ENCODE measurements at places on chromosomes 4 and X.
A peak's percentile ranks its signal among the peaks of the same experiment; 100 is the strongest.

GRCh38 chrX:23633834-23634580 lies 33.3 kb upstream of the PRDX4 start:
- no peak for DNase-seq

DNA sequence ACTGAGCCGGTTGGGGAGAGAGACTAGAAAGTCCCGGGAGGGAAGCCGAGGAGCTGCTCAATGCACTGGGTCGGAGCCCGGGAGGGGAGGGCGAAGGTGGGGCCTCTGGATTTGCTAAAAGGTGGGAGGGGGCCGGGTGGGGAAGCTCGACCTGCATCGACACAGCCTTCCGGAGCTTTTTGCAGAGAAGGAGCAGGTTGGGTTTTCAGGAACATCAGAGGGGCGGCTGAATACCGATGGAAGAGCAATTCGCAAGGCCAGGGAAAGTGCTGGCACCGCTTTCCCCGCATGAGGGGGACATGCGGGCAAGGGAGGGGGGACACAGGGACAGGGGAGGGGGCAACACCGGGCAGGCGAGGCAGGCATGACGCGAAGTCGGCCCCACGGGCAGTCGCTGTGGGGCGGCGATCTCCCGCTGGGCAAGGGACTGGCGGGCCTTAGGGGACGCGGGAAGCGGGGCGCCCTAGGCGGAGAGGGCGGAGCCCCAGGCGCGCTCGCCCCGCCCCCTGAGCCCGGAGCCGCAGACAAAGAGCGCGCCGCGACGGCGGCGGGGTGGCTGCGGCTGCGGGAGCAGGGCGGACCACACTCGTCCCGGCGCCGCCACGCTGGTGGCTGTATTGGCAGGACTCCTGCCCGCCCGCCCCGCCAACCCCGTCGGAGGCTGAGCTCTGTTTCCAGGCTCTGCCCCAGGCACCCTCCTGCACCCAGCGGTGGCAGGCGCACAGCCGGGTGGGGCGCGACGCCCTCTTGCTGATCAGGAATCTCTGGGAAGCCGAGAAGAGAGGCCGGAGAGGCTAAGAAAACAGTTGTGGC lies 11.6 kb downstream of the PDZD4 start:
- peak; percentile 56 for DNase-seq

DNA sequence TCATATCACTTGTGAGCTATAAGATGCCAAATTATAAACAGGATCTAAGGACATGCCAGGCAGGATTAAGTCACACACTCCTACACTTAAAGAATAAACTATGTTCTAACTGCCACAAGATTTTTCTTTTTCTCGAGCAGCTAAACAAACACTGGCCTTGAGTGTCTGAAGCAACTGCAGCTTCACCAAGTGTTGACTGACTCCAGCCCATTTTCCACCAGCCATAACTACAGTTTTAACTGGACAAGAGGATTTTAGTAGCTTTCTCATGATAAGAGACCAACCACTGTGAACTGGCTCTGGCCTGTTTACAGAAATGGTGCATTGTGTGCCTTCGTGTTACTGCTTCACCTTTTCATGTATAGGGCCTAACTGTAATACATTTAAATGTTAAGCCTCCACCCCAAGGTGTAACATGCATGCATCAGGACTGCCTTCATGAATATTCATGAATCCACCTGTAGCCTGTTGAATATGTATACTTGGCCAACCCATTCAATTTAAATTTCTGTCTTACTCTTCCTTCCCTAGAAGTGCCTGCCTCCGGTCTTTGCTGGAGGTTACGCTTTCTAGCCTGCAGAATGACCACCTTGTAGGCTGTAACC lies 10.8 kb downstream of the UCP1 start:
- no peak for DNase-seq

DNA sequence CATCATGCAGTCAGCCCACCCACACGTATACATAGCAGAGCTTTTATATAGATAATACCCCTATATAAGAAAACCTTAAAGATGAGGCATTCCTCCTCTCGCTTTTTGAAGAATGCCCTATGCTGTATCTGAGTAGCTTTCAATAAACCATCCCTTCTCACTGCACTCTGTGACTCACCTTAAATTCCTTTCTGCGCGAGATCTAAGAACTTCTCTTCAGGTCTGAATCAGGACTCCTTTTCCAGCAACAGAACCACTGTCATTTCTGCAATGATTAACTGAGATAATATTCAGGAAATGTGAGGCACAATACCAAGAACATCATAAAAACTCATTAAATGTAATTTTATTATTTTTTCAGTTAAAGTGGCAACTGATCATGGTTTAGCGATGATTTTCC lies 76.4 kb upstream of the DCLK2 start:
- no peak for DNase-seq

GRCh38 chr4:152189451-152190179 lies 346.3 kb downstream of the FBXW7 start:
- DNase-seq, result no peak

DNA sequence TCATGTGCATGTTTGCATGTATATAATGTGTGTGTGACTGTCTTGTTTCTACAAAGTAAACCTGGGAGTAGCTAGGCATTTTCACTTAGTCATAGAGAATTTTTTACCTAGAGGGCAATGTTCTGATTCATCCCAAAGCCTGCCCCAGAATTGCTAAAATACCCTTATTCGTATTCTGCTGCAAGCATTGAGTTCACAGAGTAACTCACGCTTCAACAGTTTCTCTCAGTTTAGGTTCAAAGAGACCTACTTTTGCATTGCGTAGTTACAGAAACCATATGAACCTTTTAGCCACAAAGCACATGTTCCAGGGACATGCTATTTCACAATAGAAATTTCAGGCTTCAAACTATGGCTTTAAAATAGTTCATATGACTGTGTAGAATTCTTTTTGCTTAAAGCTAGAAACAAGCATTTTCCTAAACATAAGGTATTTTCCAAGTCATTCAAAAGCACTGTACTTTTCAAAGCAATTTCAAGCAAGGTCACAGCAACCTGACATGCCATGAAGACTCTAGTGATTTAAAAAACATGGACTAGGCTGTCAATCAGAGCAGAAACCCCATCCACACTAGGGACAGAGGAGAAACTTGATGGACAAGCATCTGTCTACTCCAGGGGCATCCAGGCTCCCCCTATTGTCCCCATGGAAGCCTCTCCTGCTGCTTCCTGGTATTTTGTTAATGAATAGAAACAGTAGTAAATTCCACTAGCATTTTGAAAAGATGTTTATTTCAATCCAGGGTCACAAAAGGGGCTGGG lies 81.5 kb upstream of the MAPK10 start:
- no peak for DNase-seq

GRCh38 chr4:137029026-137029425 lies 503.3 kb downstream of the PCDH18 start:
- DNase-seq, result no peak

DNA sequence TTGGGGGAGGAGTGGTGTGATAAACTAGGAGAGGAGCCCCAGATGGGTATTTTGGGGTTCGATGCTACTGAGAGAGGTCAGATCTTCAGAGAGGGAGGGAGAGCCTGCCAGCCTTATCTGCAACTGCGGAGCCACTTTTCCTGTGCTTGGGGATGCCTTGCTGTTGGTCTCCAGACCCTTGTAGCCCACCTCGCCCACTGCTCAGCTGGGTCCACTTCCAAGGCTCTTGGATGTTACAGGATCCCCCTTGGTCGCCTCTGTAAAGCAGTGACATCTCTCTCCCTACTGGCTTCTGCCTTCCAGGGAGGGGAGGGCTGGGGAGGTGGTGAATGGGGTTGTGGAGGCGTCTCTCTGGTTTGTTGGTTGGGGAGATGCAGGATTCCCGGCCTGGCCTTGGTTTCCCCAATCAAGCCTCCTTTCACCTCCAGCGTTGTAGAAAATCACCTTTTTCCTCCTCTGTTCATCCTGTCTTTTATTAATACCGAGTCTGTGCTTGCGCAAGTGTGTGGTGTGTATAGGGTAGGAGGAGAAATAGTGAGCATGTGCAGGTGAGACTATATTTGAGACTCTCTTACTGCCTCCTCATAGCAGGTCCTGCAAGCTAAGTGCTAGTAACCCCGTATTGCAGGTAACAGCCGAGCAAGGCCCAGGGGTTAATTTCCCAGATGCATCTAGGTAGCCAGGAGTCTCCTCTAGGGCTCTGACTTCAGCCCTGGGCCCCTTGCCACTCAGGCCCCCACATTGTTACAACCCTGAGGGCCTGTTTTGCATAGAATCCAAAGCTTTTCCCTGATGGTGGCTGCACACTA lies 337.4 kb downstream of the ARHGAP10 start:
- no peak for DNase-seq

GRCh38 chr4:84938316-84938715 lies 28.2 kb downstream of the WDFY3 start:
- peak; percentile 82 for DNase-seq

DNA sequence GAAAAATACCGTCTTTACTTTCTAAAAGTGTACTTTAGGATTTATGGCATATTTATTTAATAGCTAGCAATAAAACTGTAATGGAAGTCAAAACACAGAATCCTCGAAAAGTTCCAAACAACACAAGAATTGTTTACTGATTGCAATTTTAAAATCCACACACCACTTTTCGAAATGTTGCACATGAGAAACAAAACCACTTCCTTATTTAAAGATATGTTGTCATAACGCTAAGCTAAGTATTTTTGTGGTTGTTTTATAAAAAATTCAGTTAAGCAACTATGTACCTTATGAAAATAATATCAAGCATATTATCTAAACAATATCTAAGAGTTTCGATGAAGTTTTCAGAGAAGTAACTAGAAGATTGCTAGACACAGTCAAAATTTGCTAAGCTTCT lies 344 bp downstream of the TMPRSS11D start:
- no peak for DNase-seq
